Stimulated activated CD4-positive, alpha-beta T cell treated with anti-CD3 and anti-CD28 coated beads, Interleukin-1b, Interleukin-23, amount 100 ng/mL, for 1 hour (primary cell): ENCODE measurements at places on chromosomes 12 and 14.

DNA sequence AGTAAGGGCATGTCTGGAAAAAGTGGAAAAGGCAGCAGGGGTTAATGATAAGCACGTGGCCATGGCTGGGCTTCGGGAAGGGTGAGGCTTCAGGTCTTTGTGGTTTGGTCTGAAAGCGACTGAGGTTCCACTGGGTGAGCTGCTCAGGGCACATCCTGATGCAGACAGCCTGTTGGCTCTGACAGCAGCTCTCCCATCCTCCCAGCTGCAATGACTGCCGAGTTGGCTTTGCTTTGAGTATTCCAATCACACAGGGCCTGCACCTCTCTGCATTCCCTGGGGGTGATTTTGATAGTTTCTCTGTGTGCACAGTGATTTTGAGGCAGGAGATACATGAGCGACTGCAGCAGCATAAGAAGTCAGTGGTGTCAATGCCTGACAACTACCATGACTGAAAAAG is 390.7 kb downstream of the APAF1 start:
- DNase-seq = no peak

GRCh38 chr14:64225151-64225757 is 68.9 kb downstream of the ESR2 start:
- DNase-seq = no peak

DNA sequence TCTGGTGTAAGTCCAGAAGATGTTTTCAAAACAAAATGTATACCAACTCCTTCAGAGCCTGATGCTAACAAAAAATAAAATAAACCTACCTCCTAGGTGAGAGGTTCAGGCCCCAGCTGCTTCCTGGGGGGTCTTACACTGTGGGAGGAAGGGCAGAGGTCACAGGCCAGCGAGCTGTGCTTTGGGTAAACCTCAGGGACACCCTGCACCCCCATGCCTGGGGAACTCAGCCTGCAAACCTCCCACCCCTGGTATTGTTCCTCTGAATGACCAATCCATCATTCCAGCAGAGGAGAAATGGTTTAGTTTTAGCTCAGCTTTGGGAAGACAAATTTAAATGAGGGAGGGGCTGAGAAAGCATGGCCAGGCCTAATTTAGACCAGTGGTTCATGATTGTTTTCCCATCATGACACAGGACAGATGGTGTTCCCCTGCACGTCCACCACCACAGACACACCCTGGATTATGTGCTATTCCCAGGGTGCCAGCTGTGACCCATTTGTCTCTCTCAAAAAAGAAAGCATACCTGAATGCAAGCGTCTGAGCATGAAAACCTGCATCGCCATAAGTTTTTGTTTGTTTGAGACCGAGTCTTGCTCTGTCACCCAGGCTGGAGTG is 14.5 kb upstream of the TFCP2 start:
- DNase-seq = no peak

DNA sequence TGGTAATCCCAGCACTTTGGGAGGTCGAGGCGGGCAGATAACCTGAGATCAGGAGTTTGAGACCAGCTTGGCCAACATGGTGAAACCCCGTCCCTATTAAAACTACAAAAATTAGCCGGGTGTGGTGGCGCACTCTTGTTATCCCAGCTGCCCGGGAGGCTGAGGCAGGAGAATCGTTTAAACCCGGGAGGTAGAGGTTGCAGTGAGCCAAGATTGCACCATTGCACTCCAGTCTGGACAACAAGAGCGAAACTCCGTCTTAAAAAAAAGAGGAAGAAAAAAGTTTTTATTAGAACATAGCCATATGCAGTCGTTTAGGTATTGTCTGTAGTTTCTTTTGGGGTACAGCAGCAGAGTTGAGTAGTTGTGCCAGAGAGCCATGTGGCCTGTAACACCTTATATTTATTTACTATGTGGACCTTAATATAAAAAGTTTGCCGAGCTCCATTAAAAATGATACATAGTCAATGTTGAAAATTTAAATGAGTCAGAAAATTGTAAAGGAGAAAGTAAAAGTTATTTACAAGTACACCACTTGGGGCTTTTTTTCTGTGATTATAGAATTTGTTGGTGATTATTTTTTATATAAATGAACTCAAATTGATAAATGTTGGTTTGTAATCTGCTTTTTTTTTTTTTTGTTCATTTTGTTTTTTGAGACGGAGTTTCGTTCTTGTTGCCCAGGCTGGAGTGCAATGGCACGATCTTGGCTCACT is 2.2 kb downstream of the ADIPOR2 start:
- DNase-seq = no peak

DNA sequence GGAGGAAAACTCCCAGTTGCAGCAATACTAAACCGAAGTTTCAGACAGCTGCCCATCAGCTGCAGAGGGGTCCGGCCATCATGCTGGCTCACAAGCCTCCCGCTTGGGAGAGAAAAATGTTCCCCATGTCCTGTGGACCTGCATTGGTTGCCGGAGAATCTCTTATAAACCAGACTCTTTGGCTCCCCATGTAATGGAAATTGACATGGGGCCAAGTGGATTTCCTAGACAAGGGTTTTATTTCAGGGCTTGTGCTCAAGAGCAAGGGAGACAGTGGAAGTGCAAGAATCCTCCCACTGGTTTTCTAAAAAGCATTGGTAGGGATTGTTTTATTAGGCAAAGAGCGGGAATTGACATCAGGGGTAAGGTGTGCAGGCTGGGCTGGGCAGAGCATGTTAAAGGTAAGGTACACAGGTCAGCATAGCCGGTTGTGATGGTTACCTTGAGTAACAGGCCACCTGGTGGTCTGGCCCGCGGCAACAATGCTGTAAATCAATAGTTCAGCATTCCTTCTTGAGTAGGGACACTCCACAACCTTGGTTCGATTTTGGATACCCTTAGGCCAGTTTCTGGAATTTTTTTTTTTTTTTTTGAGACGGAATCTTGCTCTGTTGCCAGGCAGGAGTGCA is 135.4 kb downstream of the UNC79 start:
- no peak for DNase-seq

DNA sequence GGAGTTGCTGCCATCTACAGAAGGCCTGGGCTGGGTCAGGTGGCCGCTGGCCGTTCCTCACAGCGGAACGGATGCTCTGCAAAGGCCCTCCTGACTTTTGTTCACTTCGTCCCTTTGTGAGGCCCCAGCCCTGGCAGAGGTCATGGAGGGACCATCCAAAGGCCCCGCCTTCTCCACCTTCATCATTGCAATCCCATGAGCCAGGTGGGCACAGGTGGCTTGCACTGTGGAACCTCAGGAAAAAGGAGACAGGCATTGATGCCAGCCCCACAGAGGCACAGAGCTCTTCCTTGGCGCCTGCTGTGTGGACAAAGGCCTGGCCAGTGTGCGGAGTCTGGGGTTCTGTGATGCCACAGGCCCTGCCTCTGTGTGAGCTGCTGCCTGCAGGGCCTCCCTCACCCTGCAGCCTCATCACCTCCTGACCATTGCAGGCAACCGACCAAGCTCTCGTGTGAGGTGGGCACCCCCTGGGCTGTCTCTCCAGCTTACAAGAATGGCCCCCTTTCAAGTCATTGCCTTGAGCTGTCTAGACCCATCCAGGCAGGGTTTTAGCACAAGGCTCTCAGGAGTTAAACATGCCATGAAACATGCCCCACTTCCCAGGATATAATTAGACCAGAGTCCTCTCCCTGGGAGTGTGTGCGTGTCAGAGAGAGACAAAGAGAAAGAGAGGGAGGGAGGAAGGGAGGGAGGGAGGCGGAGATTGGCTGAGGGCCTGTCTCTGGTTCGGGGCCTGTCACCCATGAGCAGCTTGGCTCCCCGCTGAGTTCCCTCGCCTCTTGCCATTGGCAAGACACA is 19.3 kb downstream of the NFKBIA start:
- DNase-seq = no peak

DNA sequence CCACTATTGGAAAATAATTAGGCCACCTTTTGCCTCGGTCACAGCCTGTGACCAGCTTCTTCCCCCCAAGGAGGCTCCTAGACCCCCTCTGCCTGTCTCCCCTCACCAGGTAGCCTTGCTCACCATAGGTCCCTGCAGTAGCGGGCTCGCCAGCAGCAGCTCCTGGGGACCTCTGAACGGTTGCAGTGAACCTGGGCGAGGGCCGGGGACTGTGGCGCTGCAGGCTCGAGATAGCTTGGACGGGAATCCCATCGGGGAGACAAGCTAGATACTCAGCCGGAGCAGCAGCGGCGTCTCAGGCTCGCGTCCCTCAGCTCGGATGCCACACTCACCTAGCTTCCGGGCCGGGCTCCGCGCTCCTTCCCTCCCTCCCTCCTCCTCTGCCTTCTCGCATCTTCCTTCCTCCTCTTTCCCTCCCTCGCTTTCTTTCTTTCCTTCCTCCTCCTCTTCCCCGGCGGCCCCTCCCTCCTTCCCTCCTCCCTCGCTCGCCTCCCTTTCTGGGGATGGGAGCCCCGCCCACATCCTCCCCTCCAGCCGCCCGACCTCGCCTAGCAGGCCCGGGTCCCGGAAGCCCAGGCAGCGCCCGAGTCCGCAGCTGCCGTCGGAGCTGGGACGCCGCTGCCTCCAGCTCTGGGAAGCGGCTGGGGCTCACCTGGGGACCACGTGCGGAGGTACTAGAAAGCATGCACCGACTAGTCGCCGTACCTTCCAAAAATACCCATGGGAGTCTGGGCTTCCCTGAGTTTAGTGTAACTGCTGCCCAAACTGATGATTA is at the start of gene BMP4:
Gene BMP4, minus strand, starts transcription at position 399 of the 775 bp plus-strand sequence. CDS start 4,603 bp downstream, outside the sequence.
- DNase-seq = no peak

- no peak for DNase-seq
Measured at GRCh38 chr14:94586635-94587034, 5.4 kb downstream of the SERPINA5 start.
